ENCODE measurements at places on chromosomes 2 and 18. TPM values are rescaled to one million over a fixed set of nuclear protein-coding genes. Genes with fewer than 3 reads are reported as not detected.

- no peaks in the 10 kb centered on the region for H3K27me3 ChIP-seq
- DNase-seq: no peak
- H3K4me1 ChIP-seq: no peaks in the 10 kb centered on the region
- no peaks in the 10 kb centered on the region for H3K36me3 ChIP-seq
- no peak overlapping the region for H3K4me3 ChIP-seq
- H3K27ac ChIP-seq: no peak overlapping the region
Observed at GRCh38 chr18:2138552-2138951, 432.8 kb downstream of the METTL4 start.

- H3K27ac ChIP-seq: no peak overlapping the region
- H3K36me3 ChIP-seq: no peaks in the 10 kb centered on the region
- no peak overlapping the region for H3K4me3 ChIP-seq
- no peaks in the 10 kb centered on the region for H3K27me3 ChIP-seq
Observed at GRCh38 chr2:27915191-27915590, 24.7 kb downstream of the BABAM2 start.

DNA sequence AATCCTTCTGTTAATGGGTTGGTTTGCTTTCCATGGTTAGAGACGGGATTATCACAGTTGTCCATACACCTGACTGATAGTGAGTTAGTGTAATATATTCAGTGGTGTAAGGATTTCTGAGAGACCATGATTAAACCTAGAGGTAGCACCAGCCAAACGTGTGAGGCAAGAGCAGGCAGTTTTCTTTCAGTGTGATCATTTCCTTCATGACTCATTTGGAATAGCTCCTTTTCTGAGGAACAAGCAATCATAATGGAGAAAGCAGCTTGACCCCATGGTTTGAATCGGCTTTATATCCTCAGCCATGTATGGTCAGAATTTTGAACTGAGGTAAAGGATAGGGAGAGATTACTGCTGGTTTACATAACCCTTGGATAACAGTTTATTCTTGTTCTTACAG lies 2.9 kb downstream of the MXD1 start:
- H3K36me3 ChIP-seq: peaks cover 4% of the 10 kb centered on the region
- peak; percentile 93 for DNase-seq
- no peaks in the 10 kb centered on the region for H3K27me3 ChIP-seq
- no peaks in the 10 kb centered on the region for H3K4me1 ChIP-seq
- H3K27ac ChIP-seq: no peak overlapping the region

DNA sequence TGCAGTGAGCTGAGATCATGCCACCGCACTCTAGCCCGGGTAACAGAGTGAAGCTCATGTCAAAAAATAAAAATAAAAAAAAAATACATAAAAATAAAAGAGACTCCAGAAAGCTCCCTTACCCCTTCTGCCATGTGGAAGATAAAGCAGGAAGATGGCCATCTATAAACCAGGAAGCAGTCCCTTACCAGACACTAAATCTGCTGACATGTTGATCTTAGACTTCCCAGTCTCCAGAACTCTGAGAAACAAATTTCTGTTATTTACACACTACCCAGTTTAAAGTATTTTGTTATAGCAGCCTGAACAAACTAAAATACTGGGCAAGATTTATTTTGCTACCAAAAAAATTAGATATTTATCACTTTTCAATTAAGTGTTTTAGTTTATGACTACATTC lies 136.2 kb upstream of the SMAD7 start:
- no peak overlapping the region for H3K4me3 ChIP-seq
- no peak overlapping the region for H3K27ac ChIP-seq
- no peaks in the 10 kb centered on the region for H3K4me1 ChIP-seq

DNA sequence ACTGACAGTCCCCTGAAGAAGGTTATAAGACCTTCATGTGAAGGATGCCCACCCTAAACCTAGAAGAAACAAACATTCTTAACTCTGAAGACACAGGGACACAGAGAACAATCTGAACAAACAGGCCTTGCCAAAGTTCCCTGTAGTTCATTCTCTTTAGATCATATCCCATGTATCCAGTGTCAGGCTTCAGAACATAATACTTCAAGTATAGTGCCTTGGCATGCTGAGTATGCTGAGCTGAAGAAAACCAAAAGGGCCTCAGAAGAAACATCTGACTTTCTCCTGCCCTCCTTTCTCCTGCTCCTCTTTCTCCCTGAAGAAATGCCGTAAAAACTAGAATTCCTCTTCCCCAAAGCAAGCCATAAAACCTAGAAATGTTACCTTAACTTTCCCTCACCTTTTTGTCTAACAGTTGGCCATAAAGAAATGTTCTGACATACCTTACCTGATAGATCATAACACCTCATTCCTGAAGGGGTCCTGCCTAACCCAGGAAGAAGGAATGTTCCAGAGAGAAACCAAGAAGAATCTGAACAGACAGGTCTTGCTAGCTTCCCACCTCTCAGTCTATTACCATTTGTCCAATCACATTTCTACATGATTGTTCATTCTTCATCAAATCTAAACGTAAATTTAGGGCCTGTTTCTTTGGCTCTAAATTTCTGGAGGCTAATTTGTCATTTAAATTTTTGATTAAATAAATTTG lies 160.1 kb upstream of the ZC3H15 start:
- no peak overlapping the region for H3K4me3 ChIP-seq
- no peaks in the 10 kb centered on the region for H3K36me3 ChIP-seq
- no peaks in the 10 kb centered on the region for H3K27me3 ChIP-seq
- no peak overlapping the region for H3K27ac ChIP-seq

DNA sequence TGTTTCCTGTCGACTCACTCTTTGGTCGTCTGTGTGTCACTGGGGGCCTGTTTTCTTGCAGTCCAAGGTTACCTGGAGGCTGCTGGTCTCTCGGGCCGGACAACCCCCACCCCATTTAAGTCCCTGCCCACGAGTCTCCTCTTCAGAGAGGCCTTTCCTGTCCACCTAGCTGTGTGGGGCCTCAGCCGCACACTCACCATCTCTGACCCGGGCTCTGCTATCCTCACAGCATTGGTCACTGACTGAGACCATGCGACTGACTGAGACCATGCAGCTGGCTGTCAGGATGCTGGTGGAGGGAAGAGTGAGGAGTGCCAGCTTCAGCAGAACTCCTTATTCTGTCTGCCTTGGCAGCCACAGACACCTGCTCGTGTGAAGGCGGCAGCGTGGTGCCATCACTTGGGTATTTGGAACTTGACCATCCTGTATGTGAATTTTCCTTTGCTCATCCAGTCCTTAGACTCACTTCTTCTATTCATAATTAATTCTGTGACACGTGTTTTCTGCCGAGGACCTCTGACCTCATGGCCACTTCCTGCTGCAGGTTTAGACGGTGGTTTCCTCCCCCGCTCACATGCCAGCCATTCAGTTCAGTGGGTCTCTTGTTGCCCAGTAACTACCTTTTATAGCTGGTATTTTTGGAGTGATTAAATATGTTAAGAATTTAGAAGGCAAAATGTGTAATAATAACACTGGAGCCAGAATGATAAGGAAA lies 47.5 kb upstream of the ASB1 start:
- H3K27me3 ChIP-seq: no peaks in the 10 kb centered on the region
- H3K27ac ChIP-seq: peak overlapping the region; percentile 72
- no peak overlapping the region for H3K4me3 ChIP-seq
- peaks cover 18% of the 10 kb centered on the region for H3K4me1 ChIP-seq

DNA sequence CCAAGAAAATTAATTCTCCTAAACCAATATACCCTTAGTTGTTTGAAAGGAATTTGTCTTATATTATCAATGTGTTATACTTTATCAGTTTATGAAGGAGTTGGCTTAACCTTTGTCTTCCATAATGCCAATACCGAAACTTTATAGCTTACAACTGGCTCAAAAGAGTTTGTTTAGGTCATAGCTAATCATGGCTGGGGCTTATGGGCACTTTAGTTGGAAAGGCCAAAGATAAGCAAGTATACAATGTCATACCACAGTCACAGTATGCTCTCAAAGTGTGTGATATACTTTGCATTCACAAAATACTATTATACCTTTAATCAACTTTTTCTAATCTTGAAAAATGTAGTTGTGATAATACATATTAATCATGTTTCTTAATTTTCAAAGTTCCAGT lies 2.3 kb downstream of the KLHL41 start:
- DNase-seq: no peak
- H3K4me3 ChIP-seq: no peak overlapping the region
- H3K27ac ChIP-seq: no peak overlapping the region

DNA sequence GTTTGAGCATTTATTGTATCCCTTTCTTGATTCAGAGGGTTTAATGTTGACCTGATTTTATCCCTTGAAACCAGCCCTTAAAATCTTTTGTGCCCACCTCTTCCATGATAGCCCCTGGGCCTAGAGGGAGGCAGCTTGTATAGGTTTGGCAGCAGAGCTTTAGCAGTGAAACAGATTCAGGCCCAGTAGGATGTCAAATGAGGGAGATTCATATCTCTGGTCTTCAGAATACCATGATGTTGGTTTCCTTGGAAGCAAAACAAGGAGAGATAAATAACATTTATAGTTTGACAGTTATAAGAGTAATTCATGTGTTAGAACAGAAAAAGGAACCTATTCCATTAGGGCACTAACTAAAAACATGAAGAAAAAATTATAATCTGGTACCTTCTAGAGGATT lies 649.2 kb downstream of the METTL4 start:
- no peak overlapping the region for H3K4me3 ChIP-seq
- H3K4me1 ChIP-seq: no peaks in the 10 kb centered on the region
- no peaks in the 10 kb centered on the region for H3K36me3 ChIP-seq

DNA sequence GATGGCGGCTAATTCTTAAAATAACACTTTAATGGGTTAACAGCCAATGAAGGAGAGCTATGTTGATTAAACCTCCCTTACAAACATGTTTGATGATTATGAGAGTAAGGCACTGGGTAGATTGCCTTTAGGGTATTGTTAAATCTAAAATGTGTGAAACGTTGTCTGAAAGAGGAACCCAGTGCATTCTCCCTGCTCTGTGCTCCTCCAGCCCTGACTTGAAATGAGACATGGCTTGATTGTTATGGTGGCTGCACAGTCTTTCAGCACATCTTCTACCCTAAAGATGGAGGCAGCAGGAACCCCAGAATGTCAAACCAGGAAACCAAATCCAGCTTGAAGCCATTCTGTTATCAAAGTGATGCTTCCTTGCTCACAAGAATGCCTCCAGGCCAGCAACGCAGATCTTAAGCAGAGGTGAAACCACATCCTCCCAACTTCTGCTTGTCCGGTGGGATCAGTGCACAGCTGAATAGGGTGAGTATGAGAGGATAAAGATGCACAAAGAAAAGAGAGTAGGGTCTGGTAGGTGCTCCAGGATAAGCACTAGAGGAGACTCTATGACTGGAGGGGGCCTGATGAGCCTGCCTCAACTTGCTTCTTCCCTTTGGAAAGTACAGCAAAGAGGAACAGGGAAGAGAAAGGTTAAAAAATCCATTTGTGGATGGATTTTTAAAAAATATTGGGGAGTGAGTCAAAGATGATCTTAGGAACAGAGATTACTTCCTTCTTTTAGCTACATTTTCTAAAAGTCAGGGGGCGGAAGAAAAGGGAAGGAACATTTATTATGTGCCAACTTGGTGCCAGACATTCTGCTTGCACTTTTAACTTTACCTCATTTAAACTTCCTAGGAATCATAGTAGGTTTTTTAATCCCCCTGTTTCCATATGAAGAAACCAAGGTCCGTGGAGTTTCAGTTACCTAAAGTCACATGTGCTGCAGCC lies 523.0 kb downstream of the TXNL1 start:
- no peaks in the 10 kb centered on the region for H3K36me3 ChIP-seq
- peak; percentile 25 for DNase-seq
- H3K27me3 ChIP-seq: no peaks in the 10 kb centered on the region
- no peak overlapping the region for H3K27ac ChIP-seq

GRCh38 chr2:207419331-207419730 lies 110.4 kb upstream of the CREB1 start:
- H3K36me3 ChIP-seq: no peaks in the 10 kb centered on the region
- no peak overlapping the region for H3K4me3 ChIP-seq
- no peaks in the 10 kb centered on the region for H3K4me1 ChIP-seq
- no peak overlapping the region for H3K27ac ChIP-seq
- DNase-seq: no peak
- peaks cover 4% of the 10 kb centered on the region for H3K27me3 ChIP-seq

DNA sequence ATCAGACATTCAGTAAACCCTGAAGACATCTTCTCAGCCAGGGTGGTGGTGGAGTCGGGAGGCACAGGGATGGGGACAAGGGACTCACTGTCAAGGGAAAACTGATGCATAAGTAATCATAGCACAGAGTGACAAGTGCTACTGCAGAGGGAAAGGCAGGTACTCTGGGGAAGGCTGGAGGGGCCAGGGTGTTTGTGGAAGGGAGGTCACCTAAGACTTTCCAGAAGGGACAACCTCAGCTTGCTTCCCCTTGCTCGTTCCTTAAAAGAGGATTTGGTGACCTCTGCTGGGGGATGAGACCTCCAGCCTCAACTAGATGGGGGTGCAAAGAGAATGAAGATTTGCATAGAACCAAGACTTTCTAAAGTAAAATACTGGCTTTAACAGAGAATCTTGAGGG lies 99.5 kb downstream of the SLC4A3 start:
- H3K4me3 ChIP-seq: no peak overlapping the region
- H3K27ac ChIP-seq: no peak overlapping the region
- H3K27me3 ChIP-seq: no peaks in the 10 kb centered on the region
- no peaks in the 10 kb centered on the region for H3K4me1 ChIP-seq
- no peak for DNase-seq
- H3K36me3 ChIP-seq: no peaks in the 10 kb centered on the region

- H3K4me3 ChIP-seq: no peak overlapping the region
- no peak for DNase-seq
- H3K27ac ChIP-seq: no peak overlapping the region
- no peaks in the 10 kb centered on the region for H3K27me3 ChIP-seq
- no peaks in the 10 kb centered on the region for H3K4me1 ChIP-seq
Observed at GRCh38 chr2:185618625-185619024, 120.0 kb upstream of the FSIP2 start.

DNA sequence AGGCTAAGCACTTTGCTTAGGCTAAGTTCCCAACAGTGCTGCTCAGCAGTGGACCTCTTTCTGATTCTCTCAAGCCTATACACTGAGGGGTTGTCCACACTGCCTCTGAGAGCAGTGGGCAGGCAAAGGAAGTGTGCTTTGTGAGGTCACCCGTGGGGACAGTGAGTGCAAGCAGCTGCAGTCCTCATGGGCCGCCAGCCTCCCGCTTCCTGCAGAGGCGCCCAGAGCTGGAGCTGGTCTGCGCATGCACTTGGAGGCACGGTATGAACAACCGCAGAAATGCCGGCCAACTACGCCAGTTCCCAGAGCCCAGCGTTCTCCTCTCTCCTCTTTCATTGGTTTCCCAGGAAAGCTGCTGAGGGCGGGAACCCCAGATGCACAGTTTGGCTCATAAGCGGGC lies 149.5 kb upstream of the DLX2 start:
- H3K36me3 ChIP-seq: no peaks in the 10 kb centered on the region
- peaks cover 27% of the 10 kb centered on the region for H3K4me1 ChIP-seq

- no peaks in the 10 kb centered on the region for H3K27me3 ChIP-seq
- peaks cover 20% of the 10 kb centered on the region for H3K4me1 ChIP-seq
- H3K36me3 ChIP-seq: no peaks in the 10 kb centered on the region
Observed at GRCh38 chr2:120236791-120237190, 13.6 kb upstream of the TMEM185B start.

DNA sequence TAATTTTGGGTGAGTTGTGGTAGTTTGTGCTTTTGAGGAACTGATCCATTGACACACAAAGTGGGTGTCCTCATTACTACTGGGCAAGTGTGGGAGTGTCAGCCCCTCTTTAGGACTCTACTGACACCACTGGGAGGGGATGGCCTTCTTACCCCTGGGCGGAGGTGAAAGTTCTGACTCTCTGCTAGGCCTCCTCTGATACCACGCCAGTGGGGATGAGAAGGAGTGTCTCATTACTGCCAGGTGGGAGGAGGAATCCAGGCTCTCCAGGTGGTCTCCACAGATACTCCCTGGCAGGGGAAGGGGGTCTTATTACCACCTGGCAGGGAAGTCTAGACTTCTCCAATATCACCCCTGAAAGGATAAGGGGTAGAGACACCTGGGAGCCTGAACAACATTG lies 9.1 kb downstream of the LCLAT1 start:
- no peaks in the 10 kb centered on the region for H3K27me3 ChIP-seq
- no peak overlapping the region for H3K27ac ChIP-seq
- peaks cover 14% of the 10 kb centered on the region for H3K4me1 ChIP-seq

RAPH1 gene
- total RNA-seq: 13.1 TPM

SERPINB13 gene
- not detected for total RNA-seq
